ENCODE measurements at places on chromosomes 5 and 9. TPM values are rescaled to one million over a fixed set of nuclear protein-coding genes. Genes with fewer than 3 reads are reported as not detected.

INSL4 gene
- polyA plus RNA-seq = not detected

TSSK1B gene
- polyA plus RNA-seq = 95.7 TPM

DNA sequence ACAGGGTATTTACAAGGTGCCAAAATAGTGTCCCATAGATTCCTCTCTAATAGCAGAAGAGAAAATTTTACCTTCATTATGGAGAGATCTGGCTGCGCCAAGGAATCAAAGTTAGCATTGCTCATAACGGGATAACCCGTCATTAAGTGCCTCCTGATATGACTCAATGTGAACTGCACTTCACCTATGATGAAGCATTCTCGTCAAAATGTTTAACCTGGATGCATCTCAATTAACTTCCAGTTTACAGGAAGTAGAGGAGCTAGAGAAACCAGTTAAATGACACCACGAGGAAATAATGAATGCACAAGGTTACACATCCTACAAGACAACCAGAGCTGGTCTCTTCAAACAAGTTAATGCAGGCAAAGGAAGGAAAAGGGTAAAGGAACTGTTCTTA lies 17.2 kb downstream of the FBXW11 start:
- DNase-seq = no peak

FGF10 gene
- 2.3 TPM for polyA plus RNA-seq

ARL14EPL gene
- 0.21 TPM for polyA plus RNA-seq

DNA sequence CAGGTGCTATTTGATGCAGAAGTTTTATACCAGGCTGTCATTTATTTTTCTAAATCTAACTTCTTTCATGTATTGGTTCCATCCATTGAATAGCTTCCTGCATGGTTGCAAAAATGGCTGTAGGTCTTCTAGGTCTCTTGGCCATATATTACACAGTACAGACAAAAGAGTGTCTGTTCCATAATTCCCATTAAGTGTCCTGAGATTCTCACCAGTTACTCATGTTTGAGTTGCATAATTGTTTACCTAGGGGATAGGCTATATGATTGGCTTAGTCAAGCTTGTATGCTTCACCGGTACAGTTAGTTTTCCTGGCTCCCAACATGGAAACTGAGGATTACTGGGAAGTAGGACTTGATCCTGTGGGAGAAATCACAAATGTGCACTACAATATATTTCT lies 399.4 kb upstream of the NUDT12 start:
- DNase-seq = no peak

ECM2 gene
- polyA plus RNA-seq = 26.9 TPM

DNA sequence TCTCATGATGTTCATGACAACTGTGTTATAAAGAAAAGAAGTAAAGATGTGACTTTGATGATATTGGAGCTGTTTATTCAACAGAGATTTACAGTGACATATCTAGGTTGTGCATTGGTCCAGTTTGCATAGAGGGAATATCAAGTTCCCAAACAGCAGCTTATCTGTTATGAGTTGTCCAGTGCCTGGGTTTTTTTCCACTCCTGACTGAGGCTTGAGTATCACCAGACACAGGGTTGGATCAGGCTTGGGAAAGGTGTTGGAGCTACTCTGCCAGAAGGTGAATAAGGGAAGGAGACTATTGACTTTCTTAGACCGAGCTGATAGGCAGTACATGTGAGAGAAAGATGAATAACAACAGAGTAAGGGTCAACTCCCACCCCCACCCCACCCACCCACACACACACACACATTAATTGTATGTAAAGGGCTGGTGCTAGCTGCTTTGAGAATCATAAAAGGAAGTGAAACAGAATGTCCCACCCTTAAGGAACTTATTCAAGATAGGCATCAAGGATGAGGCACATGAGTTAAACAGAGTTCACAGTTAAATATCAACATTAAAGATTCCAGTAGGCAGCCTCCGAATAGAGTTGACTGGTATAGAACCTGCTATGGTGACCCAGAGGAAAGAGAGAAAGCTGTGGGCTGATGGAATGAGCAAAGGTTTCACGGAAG lies 33.0 kb upstream of the RASGRF2 start:
- DNase-seq = no peak

NUTM2F gene
- 2.1 TPM for polyA plus RNA-seq

- no peak for DNase-seq
Observed at GRCh38 chr9:19445452-19445851, 36.6 kb downstream of the ACER2 start.

IFNA2 gene
- not detected for polyA plus RNA-seq

F12 gene
- 4.9 TPM for polyA plus RNA-seq

GPR150 gene
- polyA plus RNA-seq = 0.45 TPM

CYSRT1 gene
- polyA plus RNA-seq = 3.0 TPM
